RPMI8226 (cell line): ENCODE measurements at places on chromosomes 2 and 18.

GRCh38 chr2:69773206-69773605, 31.3 kb downstream of the ANXA4 start:
- no peak for DNase-seq

DNA sequence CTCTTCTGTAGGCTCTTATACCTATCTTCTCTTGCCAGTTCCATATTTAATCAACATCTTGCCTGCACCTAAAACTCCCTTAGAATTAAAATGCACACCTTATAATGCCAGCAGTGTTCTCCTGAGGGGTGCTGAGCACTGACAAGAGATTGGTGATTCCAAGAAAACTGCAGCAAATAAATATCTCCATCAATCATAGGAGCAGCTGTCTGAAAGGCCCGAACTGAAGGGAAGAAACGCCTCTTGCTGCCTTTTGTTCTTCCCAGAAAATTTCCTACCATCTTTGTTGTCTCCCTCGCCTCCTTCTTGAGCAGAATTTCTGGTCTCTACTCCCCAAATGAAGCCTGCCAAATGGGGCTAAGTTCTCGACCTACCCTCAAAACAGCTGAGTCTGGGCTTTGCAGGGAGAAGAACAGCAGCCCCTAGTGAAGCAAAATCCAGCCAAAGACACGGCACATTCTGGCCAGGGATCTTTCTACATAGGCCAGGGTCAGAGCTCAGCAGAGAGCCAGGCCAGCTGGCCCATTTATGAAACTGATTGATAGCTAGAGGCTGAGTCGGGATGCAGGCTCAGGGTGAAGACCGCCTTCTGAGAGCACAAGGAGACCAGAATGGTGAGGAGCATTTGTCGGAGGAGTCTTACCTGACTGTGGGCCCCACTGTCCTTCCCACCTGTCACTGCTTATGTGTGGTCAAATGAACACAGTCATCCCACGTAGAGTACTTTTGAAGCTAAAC, 20.4 kb upstream of the TMEM247 start:
- DNase-seq: no peak

- no peak for DNase-seq
These were observed 156.8 kb upstream of the RBMS1 start for GRCh38 chr2:160650196-160651118.

DNA sequence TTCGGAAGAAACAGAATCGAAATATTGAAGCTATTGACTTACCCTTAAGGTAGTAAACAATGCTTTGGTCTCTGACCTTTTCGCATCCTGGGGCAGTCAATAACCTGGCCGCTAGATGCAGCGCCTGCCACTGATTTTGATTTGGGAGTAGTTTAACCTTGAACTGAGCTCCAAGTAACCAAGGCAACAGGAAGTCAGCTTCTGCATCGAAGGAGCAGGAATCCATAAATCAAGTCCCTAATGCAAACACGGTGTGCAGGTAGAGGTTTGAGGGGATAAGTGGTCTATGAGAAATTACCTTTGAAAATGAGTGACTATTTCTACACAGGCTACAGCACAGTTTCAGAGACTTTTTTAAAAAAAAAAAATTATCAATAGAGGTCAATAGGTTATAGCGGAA, 353.5 kb downstream of the SETBP1 start:
- DNase-seq: no peak

DNA sequence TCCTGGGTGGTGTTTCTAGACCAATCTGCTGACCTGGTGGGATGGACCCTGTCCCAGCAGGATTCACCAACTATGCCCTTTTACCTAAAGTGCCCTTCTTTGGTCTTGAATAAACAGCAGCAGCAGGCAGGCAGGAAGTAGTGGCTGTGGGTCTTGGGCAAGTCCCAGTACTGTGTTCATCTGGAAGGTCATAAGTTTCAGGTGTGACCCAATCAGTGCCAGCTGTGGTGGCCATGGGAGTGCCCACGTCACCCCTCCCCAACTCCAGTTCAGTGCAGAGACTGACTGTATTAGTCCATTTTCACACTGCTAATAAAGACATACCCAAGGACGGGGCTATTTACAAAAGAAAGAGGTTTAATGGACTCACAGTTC, 148.3 kb upstream of the SRD5A2 start:
- DNase-seq: no peak

DNA sequence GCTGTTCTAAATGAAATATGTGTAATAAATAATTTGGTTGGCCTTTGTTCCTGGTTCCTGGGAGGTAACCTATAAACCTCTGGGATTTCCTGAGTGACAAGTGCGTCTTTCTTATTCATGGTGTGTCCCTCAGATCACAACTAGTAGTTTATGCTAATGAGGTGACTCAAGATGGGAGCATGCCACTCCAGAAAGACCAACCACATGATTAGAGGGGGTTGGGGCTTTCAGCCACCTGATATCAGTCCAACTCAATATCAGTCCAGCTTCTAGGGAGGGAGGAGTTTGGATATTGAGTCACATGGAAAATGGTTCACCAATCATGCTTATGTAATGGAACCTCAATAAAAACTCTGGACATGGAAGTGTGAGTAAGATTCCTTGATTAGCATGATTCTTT, 96.6 kb downstream of the QPCT start:
- DNase-seq: no peak

GRCh38 chr18:28189400-28190239, 12.7 kb upstream of the CDH2 start:
- DNase-seq: peak; percentile 43

DNA sequence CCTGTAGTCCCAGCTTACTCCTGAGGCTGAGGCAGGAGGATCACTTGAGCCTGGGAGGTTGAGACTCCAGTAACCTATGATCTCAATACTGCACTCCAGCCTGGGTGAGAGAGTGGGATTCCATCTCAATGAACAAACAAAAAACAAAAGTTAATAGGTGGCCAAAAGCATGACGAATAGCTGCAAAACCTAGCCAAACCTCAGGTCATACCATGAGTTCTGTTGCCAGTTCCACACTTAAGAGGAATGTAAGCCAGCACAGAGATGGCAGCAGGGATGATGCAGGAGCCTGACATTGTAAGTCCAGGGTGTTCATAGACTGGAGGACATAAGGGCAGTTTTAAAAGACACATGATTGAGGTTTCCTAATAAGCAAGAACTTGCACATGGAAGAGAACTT, 55.3 kb upstream of the RMDN2 start:
- no peak for DNase-seq

- no peak for DNase-seq
These were observed 114.2 kb downstream of the RBMS1 start for GRCh38 chr2:160379399-160379798.

DNA sequence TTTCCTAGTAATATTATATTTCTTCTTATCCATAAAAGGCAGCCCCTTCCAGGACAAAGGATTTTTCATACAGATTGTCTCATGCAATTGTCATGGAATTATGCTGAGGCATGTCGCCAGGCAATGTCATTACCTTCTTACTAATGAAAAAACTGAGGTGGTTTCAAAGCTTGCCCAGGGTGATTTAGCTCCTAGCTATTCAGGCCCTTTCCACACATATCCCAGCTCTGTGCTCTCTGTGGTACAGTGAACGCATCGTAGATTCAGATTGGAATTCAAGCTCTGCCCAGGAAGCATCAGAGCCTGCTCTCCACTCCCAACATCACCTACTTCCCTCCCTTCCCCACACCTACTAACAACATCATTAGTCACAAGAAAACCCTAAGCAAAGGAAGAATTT, 60.1 kb downstream of the ATP8B1 start:
- DNase-seq: no peak

- no peak for DNase-seq
These were observed 60.0 kb downstream of the RNF144A start for GRCh38 chr2:6977113-6977741.

DNA sequence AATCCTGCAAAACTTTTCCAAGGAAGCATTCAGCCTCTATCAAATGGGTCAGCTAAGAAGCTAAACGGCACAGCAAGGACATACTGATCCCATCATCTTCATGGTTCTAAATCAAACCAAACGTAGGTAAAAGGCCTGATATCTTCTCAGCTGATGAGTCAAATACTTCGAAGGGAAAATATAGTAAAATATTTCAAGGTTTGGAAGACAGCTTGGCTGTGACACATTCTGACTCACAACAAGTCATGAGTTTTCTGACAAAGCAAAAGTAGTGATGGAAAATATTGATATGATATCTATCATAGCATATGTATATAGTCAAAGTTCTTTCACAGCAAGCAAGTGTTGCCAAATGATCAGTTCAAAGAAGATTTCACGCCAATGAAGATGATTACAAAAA, 31.5 kb downstream of the DOCK10 start:
- DNase-seq: no peak

- DNase-seq: no peak
These were observed 656.9 kb downstream of the TSN start for GRCh38 chr2:122412360-122412759.

DNA sequence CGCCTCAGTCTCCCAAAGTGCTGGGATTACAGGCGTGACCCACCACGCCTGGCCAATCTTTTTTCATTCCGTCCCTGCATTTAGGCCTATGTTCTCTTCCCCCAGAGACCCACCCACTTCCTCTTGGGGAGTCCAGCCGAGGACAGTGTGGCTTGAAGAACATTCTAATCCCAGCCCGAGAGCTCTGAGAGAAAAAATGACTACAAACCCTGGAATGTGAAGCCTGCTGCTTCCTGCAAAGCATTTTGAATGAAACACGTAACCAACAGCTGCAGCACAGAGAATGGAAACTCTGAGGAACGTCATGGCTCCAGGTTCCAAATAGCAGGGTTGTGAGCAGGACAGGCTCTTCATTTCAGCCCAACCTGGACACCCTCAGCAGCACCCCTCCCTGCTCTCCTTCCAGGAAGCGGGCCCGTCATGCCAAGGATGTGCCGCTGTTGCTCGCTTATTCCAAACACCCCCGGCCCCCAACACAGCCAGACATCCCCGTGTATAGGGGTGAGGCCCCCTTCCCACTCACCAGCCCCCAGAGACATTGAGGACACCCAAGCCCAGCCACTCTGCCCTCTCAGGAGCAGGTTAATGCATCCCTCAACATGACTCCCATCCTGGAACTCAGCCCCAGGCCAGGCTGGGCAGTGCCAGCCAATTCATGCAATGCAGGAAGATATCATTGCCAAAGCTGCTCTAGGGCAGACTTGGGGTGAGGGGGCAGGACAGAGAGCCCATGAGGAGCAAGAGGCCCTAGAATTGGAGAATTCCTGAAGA, 139.8 kb downstream of the ZFP36L2 start:
- DNase-seq: no peak

GRCh38 chr2:64594226-64594989, 59.3 kb downstream of the SERTAD2 start:
- no peak for DNase-seq

DNA sequence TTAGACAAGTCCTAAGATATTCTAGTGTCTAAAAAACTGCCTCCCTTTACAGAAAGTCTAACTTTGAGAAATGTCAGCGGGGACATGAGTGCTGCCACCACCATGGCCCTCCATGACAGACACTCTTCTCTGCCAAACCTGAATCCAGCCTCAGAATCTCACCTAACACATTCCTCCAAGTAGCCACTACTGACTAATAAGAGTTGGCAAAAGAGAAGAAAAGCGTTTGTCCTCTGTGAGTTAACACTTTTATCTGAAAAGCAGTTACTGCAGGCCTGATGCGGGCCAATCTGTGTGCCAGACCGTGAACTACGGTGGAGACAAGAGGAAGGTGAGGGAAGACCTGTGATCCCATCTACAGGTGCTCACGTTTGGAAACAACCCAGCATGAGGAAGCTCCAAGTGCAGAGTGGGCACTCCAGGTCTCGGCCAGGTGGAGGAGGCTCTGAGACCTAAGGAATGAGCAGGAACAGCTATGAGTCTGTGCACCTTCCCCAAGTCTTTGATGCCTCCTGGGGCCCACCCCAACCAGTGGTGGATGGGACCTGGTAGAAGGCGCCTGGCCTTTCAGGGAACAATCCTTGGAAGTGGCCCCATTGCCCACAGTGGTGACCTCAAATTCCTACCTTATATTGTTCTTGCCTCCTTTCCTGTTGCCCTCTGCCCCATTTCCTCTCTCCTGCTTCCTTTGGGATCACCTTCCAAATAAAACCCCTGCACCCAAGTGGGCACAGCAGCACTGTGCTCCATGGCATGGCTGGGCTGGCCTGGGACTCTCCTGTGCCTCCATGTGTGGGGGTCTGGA, 91.6 kb downstream of the BIN1 start:
- DNase-seq: no peak

DNA sequence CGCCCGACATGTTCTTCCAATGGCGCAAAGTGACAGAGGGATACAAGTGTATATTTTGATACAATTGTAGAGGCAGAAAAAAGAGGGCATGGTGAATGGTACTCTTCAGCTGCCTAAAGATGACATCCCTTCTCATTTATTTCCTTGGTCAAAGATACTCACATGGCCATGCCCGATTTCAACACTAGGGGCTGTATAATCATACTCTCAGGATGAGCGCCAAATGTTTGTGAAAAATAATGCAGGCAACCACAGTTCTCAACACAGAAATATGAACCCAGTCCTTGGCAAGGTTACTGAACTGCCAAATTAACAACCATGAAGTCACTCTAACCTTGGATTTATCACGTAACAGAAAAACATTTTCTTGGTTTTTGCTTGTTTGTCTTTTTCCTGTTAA, 204.4 kb downstream of the CCDC102B start:
- no peak for DNase-seq

GRCh38 chr2:47198985-47199451, 43.9 kb upstream of the STPG4 start:
- DNase-seq: no peak

GRCh38 chr2:75226617-75227016, 27.3 kb upstream of the TACR1 start:
- no peak for DNase-seq

GRCh38 chr18:9095297-9096006, 7.0 kb upstream of the NDUFV2 start:
- DNase-seq: no peak

DNA sequence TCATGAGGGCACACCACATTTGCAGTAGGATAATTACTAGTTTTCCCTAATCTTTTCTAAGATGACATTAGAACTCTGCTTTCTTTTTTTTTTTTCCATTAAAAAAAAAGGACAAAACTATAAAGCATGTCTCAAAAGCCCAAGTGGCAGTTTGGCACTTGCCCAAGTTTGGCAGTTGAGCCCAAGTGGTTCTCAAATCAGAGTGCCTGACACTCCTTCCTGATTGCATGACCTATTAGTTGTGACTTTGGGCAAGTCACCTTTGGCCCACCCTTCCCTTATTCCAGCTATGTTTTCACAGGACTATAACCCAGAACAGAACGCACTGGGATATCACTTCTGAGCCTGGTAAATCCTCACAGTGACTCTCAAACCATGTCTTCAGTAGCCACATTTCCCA, 273.0 kb downstream of the CCDC85A start:
- no peak for DNase-seq

DNA sequence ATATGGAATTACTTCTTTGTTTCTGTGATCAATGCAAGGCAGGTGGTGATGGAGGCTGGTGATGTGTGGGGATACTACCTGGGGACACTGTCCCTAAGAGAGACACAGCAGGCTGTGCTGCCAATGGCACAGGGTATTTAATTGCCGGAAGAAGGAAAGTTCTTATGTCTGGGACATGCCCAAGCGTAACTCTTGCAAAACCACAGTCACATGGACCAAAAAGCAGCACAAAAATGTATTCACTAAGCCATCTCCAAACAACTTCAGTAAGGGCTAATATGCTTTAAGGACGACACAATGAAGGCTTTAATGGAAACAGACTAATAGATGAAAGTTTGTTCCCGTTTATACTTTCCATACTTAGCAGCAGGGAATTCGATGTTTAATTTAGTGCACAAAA, 49.7 kb upstream of the AP1S3 start:
- DNase-seq: no peak
